ENCODE measurements at places on chromosomes 2 and 18.
A peak's percentile ranks its signal among the peaks of the same experiment; 100 is the strongest.

DNA sequence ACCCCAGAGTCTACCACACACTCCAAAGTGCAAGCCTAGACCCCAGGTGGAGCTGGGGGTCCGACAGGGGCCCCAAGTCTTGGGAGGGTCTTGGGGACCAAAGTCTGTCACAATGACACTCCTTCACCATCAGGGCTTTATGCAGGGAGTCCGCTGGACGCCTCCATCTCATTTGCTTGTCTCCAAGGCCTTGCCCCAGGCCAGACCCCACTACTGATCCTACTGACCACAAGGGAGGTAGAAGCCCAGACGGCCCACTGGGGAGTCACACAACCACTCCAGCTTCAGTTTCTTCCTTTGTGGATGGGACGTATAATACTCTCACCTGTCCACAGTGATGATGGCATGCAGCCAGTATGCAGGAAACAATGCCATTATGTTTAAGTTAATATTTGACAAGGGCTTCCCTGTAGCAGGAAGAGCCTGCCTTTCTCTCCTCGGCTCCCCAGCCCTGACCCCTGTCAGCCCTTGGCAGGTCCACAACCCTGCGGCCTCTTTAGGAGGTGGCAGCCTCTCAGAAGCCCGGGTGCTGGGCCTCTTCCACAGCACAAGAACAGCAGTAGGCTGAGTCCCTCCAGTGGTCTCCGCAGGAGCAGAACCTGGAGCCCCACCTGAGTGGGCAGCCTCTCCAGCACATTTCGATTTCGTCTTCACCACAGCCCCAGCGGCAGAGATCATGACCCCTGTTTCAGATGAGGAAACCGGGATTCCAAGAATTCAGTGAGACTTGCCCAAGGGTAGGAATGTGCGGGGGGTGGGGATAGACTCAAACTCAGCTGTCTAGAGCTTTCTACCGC lies 6.5 kb downstream of the BIN1 start:
- H3K36me3 ChIP-seq: no peaks in the 10 kb centered on the region
- peak; percentile 88 for DNase-seq
- H3K27ac ChIP-seq: no peak overlapping the region
- no peaks in the 10 kb centered on the region for H3K27me3 ChIP-seq
- peaks cover 14% of the 10 kb centered on the region for H3K4me1 ChIP-seq
- no peak overlapping the region for H3K4me3 ChIP-seq

DNA sequence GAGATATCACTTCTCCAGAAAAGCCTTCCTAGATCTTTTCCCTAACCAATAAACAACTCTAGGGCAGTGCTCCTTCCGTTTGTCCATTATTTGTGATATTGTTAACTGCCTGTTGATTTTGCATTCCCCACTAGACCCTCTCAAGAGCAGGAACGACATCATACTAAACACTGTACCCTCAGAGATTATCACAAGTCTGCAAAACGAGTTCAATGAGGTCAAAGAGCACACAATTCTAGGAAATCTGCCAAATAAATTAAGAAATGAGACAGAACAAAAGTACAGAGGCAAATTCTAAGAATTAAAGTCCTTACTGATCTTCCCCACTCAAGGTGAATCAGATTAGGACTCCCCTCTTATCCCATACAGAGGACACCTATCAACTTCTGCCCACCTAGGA lies 7.6 kb downstream of the RTTN start:
- no peak overlapping the region for H3K4me3 ChIP-seq
- no peak for DNase-seq
- no peak overlapping the region for H3K27ac ChIP-seq
- no peaks in the 10 kb centered on the region for H3K27me3 ChIP-seq
- H3K36me3 ChIP-seq: peaks cover 8% of the 10 kb centered on the region
- H3K4me1 ChIP-seq: no peaks in the 10 kb centered on the region

DNA sequence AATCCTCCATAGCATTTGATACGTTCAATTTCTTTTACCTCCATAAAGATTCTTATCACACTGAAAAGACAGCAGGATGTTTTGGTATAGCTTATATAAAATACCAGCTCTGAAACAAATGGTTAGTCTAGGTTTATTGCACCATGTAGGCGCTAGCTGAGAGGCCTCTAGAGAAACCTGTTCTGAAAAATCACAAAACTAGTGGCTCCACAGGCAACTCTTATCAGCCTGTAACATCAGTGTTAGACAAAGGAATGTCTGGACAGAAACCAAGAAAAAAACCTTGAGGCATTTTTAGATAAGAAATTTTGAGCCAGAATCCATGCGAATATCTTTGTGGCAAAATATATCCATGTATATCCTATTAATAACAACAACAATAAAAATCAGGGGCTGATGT lies 440.4 kb upstream of the MAP2 start:
- peaks cover 6% of the 10 kb centered on the region for H3K4me1 ChIP-seq
- H3K36me3 ChIP-seq: no peaks in the 10 kb centered on the region
- DNase-seq: peak; percentile 76

DNA sequence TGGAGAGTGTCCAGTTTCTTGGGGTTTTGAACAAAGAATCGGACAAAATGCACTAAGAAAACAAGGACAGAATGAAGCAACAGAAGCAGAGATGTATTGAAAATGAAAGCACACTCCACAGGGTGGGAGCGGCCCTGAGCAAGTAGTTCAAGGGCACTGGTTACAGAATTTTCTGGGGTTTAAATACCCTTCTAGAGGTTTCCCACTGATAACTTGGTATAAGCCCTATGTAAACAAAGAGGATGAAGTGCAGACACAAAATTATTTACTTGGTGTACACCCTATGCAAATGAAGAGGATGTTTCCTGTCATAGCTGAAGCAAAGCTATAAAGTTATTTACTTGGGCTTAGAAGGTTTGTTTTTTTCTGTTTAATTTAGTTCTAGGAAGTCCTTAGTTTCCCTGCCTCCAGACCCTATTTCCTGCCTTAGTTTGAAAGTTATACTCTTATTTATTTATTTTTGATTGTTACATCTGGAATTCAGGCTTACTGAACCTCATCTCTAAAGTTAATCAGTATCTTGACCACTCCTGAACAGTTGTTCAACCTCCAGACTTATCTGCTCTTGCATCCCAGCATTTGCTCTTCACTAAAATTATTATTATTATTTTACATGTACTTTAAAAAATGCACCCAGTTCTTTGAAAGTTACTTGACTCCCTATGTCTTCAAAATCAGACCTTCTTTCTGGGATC lies 193.5 kb downstream of the SPP2 start:
- H3K4me3 ChIP-seq: no peak overlapping the region
- peaks cover 3% of the 10 kb centered on the region for H3K4me1 ChIP-seq
- no peaks in the 10 kb centered on the region for H3K36me3 ChIP-seq
- no peak for DNase-seq
- no peak overlapping the region for H3K27ac ChIP-seq

- H3K27me3 ChIP-seq: no peaks in the 10 kb centered on the region
- DNase-seq: no peak
- H3K4me1 ChIP-seq: no peaks in the 10 kb centered on the region
- H3K36me3 ChIP-seq: no peaks in the 10 kb centered on the region
- H3K27ac ChIP-seq: no peak overlapping the region
- H3K4me3 ChIP-seq: no peak overlapping the region
These were observed 355.0 kb downstream of the LNPK start for GRCh38 chr2:175647058-175647457.

- DNase-seq: peak; percentile 26
- H3K4me1 ChIP-seq: peaks cover 6% of the 10 kb centered on the region
- no peak overlapping the region for H3K27ac ChIP-seq
- no peaks in the 10 kb centered on the region for H3K27me3 ChIP-seq
- no peak overlapping the region for H3K4me3 ChIP-seq
- no peaks in the 10 kb centered on the region for H3K36me3 ChIP-seq
These were observed 146.0 kb downstream of the SETBP1 start for GRCh38 chr18:44826418-44827259.

GRCh38 chr2:60337142-60337497 lies 216.3 kb downstream of the BCL11A start:
- no peaks in the 10 kb centered on the region for H3K27me3 ChIP-seq
- no peaks in the 10 kb centered on the region for H3K4me1 ChIP-seq
- no peak for DNase-seq
- H3K27ac ChIP-seq: no peak overlapping the region

GRCh38 chr2:171810422-171811244 lies 83.4 kb downstream of the SLC25A12 start:
- no peak overlapping the region for H3K27ac ChIP-seq
- peaks cover 2% of the 10 kb centered on the region for H3K4me1 ChIP-seq
- no peak for DNase-seq
- no peaks in the 10 kb centered on the region for H3K36me3 ChIP-seq

Measured in trophoblast cell (in vitro differentiated cells and primary cell).